RPMI7951 (cell line): ENCODE measurements at places on chromosomes 3 and 15. TPM values are rescaled to one million over a fixed set of nuclear protein-coding genes. Genes with fewer than 3 reads are reported as not detected.

Gene CLDN11
- 32.3 and 34.4 TPM in 2 replicates for total RNA-seq

DNA sequence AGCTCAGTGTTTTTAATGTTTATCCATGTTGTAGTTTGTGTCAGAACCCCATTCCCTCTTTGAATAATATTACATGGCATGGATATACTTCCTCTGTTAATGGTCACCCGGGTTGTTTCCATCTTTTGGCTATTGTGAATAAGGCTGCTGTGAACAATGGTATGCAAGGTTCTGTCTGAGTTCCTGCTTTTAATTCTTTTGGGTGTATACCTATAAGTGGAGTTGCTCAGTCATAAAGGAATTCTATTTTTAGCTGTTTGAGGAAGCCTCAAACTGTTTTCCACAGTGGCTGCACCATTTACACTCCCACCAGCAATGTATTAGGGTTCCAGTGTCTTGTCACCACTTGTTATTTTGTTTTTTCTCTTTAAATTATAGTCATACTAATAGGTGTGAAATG, 99.6 kb downstream of the SLC25A26 start:
- DNase-seq, result no peak

Gene GATM
- 0.68 and 1.4 TPM in 2 replicates for total RNA-seq

- peak; percentile 69 for DNase-seq
Measured at GRCh38 chr3:190205739-190206138, 85.0 kb upstream of the P3H2 start.

Gene CEP19
- total RNA-seq, result 9.4 and 11.2 TPM in 2 replicates

DNA sequence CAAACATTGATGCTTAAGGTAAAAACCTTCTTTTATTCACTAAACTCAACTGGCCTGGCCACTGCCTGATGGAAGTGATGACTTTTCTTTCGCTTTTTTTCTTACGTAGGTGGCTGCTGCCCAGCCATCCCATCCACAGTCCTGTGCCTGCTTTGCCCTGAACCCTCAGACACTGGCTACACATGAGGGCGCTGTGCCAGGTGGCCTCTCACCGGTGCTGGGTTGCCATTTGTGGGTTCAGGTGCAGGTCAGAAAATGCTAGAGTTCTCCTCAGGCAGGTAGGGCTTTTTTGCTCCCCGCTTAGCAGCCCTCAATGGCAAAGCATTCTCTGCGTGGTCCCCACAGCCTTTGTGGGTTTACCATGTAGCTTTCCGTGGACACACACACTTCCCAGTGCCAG, 88.3 kb upstream of the PRR23E start:
- DNase-seq, result no peak

DNA sequence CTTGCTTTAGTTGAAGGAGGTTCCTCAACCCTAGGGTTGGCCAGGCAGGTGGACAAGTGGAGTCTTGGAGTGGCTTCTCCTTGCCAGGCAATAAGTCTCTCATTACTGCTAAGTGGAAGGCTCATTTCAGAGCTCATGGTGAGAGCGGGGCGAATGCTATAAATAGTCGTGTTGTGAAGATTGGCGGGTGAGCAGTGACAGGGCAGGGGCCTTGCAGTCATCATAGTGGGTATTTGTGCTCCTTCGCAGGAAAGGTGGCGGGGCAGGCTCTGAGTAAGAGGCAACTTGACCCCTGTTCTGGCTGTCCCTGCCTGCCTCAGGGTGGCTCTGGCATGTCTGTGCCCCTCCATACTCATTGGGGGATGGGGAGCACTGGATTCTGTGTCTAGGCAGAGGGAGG, 8.7 kb upstream of the GRM2 start:
- no peak for DNase-seq

Gene RAB7A
- total RNA-seq, result 82.1 and 90.4 TPM in 2 replicates

DNA sequence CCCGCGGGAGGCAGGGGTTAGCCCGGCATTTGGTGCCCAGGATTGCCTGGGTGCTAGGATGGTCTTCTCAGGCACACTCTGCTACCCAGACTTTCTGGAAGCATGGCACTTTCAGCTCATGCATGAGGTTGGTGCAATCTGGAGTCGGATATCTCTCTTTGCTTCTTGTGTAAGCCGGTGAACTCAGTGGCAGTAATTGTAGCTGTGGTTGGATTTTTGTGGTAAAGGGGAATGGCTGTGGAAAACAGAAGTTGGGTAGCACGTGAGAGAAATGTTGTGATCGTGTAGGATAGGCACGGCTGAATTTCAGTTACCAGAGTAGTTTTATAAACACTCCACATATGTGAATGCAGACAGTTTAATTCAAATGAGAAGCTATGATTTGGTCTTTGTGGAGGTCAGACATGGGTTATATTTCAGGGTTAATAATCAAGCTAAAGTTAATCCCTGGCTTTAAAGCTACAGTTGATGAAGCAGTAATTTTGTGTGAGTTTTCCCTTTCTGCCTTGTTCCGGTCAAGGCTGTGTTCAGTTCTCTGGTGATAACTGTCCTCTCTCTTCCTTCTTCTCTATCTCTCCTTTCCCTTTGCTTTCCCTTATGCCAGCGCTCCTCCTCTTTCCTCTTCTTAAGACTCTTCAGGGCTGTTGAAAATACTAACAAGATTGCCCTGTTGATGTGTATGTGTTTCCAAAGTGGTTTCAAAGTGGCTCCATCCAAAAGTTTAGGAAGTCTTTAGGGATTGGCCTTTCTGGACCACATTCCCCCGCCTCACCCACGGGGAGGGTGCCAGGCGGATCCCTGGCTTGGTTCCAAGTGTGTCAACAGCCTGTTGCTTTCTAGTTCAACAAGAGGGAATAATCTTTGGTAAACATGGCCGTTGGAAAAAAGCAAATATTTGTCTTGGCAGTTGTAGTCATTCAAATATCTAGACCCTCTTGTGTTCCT, 404.6 kb upstream of the C2CD4B start:
- peak; percentile 82 for DNase-seq

DNA sequence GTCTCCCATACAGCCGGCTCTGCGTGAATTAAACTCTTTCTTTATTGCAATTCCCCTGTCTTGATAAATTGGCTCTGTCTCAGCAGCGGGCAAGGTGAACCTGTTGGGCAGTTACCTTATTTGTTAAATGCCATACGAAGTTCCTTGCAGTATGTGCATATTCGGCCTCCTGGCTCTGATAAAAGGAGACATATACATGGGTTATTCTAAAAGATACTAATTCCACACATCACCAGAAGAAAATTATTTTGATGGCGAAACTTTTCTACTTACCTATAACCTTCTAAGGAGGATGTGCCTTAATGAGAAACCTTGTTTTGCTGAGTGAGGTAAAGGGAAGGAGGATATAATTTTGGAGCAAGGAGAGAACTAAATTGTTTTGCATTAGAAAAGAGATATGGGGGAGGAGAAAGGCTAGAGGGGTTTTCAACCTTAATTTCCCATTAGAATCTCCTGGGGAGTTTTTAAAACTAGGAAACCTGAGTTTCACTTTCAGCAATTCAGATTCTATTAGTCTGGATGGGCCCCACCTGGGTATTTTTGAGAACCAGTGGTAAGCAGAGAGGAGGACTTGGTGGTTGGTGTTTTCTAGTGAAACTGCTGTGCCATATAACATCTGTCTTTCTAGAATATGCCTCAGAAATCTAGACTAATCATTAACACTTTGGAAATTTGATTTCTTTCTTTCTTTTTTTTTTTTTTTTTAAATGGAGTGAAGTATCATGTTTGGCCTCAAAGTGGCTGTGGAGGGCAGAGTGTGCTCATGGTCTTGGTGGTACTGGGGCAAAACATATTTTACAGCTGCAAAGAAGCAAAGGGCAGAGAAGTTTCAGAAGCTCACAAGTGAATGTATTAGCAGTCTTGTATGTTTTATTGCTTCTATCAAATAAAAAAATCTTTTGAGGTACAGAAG, 23.0 kb downstream of the NANOGP8 start:
- no peak for DNase-seq
